H54 (cell line): ENCODE measurements at places on chromosomes 1 and 21.

- DNase-seq, result no peak
Observed at GRCh38 chr1:160113407-160113806, 2.2 kb upstream of the ATP1A2 start.

GRCh38 chr1:16978567-16979474 is 1.6 kb downstream of the MFAP2 start:
- DNase-seq, result no peak

GRCh38 chr1:15950302-15950701 is 25.6 kb downstream of the ZBTB17 start:
- no peak for DNase-seq

DNA sequence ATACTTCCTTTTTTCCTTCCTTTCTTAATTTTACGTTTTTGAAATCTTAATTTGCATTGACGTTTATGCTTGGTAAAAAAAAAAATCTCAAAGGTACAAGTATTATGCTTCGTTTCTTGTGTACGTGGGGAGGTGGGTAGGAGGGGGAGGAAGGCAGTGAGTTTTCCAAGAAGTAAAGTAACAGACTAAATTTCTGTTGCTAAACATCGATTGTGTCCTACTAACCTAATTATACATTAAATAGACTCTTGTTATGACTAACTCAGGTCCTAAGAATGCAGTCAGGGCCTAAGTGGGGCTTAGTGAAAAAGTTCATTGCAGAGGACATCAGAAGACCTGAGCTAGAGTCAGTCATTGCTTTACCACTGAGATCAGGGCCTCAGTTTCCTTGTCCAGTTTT is 17.5 kb downstream of the NEK7 start:
- no peak for DNase-seq

- no peak for DNase-seq
Observed at GRCh38 chr1:53264048-53264447, 25.7 kb upstream of the MAGOH start.

GRCh38 chr1:184734980-184735379 is 19.7 kb downstream of the EDEM3 start:
- no peak for DNase-seq

GRCh38 chr1:43418858-43419257 is 29.2 kb downstream of the SZT2 start:
- no peak for DNase-seq

DNA sequence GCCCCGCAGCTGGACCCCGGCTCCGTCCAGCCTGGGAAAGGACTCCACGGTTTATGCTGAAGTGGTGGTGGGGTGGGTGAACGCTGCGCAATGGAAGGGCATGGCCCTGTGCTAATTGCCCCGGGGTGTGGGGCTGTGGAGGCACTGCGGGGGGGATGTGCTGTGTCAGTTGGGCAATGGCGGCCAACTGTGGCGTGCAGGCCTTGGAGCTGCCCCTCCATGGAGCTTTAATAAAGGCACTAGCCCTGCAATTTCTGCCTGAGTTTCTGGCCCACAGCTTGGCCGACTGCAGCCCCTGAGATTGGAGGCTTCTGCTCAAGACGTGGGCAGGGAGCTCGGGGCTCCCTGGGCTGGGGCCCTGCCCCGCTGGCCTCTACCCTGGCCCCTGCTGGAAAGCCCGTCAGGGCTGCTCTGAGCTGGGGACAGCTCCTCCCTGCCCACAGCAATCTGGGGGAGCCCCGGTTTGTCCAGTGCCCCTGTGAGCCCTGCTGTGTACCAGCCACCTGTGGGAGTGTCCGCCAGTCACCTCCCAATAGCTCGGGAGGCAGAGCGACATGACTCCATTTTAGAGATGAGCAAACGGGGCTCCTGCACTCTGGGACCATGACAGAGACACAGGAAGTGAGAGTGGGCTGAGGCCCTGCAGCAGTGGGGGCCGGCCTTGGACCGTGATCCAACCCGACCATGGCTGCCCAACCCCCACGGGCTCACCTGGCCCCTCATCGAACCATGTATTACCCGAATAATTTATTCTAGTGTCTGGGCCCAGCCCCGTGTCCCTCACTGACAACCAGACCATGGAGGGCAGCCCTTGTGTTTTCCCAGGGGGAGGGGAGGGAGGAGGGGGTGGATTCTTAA is 8.7 kb upstream of the TNFRSF14 start:
- peak; percentile 52 for DNase-seq

- DNase-seq, result no peak
Observed at GRCh38 chr1:90347366-90347765, 352.5 kb downstream of the ZNF326 start.

DNA sequence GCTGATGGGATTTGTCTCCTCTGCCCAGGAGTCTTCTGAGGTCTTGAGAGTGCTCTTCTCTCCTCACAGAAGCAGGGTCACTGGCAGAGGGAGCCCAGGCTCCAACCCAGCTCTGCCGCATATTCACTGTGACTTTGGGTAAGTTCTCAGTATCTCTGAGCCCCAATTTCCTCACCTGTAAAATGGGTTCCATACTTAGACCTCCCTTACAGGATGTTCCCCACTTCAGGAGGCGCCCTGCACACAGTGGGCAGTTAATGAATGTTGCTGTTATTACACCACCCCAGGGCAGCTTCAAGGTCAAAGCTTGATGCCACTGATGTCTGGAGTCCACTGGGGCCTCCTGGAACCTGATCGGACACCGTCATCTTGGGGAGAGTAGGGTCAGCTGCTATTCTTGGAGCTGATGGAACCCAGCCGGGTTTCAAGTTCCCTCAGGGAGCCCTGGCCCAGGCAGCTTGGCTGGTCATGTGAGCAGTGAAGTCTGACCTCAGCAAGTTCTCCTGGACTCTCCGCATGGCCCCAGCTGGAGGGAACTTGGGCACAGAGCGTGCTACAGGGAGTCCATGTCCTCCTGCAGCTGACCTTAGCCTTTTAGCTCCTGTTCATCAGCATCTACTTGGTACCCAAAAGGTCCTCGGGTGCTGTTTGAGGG is 21.8 kb downstream of the COA7 start:
- DNase-seq, result no peak

DNA sequence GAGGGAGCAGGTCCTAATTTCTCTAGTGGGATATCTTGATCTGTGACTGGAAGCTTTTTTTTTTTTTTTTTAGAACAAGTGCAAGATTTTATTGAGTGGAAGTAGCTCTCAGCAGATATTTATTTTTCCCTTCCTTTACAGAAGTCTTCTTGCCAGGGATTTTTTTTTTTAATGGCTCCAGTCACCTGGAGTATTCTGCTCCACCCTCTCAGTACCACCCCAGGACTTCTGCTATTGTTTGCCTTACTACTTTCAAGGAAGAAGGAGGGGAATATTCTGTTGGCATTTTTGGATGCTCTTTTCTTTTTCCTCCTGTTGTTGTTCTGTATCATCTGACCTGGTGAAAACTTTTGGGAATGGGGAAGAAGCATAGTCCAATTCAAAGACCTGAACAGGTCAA is 23.1 kb upstream of the CYP2J2 start:
- no peak for DNase-seq

- DNase-seq, result peak; percentile 66
Observed at GRCh38 chr1:17239420-17239819, 9.5 kb upstream of the PADI3 start.

DNA sequence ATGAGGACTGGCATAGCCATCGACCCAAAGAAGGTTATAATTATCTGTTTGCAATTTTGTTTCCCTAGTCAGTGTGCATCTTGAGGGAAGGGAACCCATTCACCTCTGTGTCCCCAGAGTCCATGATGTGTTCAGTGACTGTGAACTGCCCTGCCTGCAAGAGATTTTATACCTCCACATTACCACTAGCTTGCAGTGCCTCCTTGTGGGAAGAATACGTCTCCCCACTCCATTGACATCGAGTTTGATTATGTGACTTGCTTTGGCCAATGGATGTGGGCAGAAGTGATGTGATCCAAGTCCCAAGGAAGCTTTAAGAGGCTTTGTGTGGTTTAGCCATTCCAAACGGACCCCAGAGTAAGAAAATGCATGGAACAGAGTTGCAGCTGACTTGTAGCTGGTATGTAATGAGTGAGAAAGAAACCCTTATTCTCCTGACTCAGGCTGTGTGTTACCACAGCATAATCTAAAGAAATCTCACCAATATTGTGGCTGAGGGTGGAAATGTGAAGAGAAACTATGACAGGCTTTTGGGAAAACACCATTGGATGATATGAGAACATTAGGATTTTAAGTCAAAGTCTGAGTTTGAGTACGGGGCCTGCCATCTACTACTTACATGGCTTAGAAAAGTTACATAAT is 47.8 kb upstream of the NRDC start:
- DNase-seq, result no peak

DNA sequence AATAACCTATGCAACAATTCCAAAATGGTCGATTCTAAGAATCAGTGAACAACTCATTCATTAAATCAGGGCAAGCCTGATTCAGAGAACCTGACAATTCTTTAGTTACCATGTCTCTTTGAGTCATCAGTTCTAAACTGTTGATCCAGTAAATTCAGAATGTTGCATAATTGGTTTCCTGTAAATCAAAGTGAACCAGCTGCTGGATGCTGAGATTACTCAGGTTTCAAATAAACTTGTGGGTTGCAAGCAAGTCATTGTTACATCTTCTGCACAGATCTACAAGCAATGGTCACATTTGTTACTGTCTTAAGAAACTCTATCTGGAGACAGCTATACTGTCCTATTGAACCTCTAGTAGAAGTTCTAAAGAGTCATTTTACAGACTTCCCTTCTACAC is 16.5 kb downstream of the PLA2G2D start:
- no peak for DNase-seq

DNA sequence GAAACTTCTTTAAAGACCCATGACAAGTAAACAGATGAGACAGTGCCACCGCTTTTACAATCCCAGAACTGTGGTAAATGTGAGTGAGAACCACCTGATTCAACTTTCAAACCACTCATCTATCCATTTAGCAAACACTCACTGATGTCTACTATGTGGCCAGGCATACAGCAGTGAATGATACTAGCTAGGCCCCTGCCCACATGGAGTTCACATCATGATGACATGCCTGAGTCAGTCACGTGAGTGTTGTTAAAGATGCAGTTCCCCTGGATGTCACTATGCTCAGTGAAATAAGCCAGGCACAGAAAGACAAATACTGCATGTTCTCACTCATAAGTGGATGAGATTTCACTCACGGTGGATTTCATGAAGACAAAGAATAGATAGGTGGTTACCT is 28.4 kb downstream of the STX6 start:
- DNase-seq, result no peak

DNA sequence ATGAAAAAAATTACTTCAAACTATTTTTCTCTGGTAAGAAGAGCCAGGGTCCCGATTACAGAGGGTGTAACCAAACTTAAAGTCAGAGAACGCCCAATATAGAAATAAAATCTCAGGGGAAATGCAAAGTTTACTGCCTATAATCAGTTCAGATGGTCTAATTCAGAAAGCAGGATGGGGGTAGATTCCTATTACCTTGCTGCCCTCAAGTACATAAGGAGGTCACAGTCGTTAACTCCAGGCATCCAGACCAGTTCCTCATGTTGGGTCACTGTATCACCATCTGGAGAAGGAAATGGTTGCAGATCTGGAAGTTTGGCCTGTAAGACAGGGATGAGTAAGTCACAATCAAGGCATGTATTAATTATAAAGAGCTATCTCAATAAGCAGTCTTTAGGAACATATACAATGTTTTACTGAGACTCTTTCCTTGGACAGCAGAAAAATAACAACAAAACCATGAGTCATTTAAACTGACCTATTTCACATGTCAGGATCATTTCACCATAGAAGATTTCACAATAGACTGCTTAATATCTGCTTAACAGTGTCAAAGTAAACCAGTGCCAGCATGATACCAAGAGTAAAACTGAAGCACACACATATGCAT is 179.4 kb downstream of the SLC45A1 start:
- no peak for DNase-seq

- DNase-seq, result no peak
Observed at GRCh38 chr1:26317612-26318337, at the start of gene CD52. CD52 (plus strand) TSS chr1:26317958; CDS start chr1:26318018, 60 bp downstream.

DNA sequence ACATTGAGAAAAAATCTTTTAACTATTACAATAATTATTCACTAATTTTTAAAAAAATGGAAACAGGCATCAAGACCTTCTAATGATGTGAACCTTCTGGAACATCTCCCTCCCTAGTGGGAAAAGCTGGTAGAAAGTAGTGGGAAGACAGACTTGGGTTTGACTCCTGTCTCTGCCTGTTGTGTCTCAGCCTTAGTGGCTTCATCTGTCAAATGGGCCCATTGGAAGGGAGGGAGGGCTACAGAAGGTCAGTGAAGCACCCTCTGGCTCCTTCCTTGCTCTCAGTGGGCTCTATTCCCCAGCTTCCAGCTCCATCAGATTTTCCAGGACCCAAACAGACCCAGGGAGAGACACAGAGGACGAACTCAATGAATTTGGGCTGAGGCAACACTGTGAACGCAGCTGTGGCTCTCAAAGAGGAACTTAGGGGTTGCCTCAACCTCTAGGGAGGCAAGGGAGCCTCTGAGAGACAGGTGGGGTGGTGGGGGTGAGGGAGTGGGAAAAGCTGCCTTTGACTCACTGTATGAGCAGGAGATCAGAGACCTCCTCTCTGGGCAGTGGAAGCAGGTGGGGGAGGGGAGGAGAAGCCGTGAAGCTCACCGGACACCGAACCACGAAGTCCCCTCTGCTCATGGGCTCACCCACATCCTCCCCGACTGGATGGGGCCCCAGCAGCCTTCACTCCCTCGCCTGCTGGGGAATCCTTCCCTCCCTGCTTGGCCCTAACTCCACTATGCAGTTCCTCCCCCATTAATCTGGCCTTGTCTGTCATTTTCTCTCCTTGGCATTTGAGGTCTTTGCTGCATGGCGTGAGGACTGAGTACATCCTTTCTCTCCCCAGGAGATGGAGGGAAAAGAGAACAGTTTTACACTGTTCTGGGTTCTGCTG is 4.5 kb downstream of the CNR2 start:
- DNase-seq, result no peak

DNA sequence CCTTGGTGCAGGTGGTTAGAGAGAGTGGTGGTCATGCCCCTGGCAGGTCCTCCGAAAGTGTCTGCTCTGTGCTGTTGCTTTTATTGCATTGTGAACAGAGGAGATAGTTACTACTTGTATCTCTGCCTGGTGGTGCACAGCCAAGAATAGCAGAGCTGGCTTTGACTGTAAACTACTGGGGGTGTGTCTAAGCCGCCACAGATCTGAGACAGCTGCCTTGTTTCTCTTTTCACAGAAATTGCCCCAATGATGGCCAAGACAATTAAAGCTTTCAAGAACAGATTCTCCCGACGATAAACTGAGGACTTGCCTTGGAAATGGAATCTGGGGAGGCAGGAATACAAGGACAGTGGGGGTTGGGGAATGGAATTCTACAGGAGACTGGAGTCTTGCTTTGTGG is 16.0 kb downstream of the ELOA start:
- no peak for DNase-seq

GRCh38 chr1:31183126-31183525 is 56.6 kb downstream of the NKAIN1 start:
- no peak for DNase-seq

GRCh38 chr1:110207831-110208230 is 2.3 kb upstream of the KCNC4 start:
- peak; percentile 67 for DNase-seq
